HS-27A (cell line): ENCODE measurements at places on chromosomes 1 and 21.

- DNase-seq: no peak
These were observed 17.9 kb downstream of the GLIS1 start for GRCh38 chr1:53721088-53721487.

DNA sequence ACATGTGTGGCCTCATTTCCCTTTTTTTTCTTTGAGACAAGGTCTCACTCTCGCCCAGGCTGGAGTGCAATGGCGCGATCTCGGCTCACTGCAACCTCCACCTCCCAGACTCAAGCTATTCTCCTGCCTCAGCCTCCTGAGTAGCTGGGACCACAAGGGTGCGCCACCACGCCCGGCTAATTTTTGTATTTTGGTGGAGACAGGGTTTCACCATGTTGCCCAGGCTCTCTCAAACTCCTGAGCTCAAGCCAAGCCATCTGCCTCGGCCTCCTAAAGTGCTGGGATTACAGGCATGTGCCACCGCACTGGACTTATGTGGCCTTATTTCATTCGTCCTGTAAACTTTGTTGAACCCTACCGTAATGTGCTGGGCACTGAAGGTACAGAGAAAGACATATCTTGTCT lies 569 bp upstream of the WARS2 start:
- DNase-seq: no peak

GRCh38 chr1:7015022-7015421 lies 229.8 kb downstream of the CAMTA1 start:
- no peak for DNase-seq

- DNase-seq: no peak
These were observed 87.1 kb upstream of the ARHGEF16 start for GRCh38 chr1:3367376-3367775.

- no peak for DNase-seq
These were observed 2.6 kb downstream of the CHD1L start for GRCh38 chr1:147245129-147245528.

GRCh38 chr21:44686843-44687561 lies 5.0 kb upstream of the KRTAP12-1 start:
- DNase-seq: no peak

DNA sequence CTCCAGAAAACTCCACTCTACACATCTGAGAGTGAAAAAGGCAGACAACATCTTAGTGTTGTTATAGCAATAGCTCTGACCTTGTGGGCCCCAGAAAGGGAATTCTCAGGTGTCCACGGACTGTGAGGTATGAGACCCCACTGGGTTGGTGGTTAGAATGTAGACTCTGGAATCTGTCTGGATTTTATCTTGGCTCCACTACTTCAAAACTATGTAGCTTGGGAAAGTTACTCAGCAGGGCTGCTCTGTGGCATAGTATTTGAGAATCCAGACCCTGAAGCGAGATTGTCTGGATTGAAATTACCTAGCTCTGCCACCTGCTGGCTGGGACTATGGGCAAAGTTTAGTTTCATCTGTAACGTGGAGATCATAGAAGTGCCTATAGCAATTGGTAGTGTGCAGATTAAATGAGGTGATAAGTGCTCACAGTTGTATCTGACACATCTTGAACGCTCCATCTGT lies 25.8 kb downstream of the PRDM2 start:
- DNase-seq: no peak

GRCh38 chr1:197222025-197222685 lies 45.9 kb upstream of the CRB1 start:
- no peak for DNase-seq

- no peak for DNase-seq
These were observed 190.3 kb downstream of the C1orf94 start for GRCh38 chr1:34366875-34367624.

- DNase-seq: no peak
These were observed 32.4 kb downstream of the SESN2 start for GRCh38 chr1:28291711-28292110.

- no peak for DNase-seq
These were observed 189.7 kb downstream of the SEC16B start for GRCh38 chr1:177780096-177780700.

GRCh38 chr1:25615563-25616094 lies 962 bp upstream of the MAN1C1 start:
- DNase-seq: no peak

GRCh38 chr1:25641931-25642573 lies 25.5 kb downstream of the MAN1C1 start:
- no peak for DNase-seq

DNA sequence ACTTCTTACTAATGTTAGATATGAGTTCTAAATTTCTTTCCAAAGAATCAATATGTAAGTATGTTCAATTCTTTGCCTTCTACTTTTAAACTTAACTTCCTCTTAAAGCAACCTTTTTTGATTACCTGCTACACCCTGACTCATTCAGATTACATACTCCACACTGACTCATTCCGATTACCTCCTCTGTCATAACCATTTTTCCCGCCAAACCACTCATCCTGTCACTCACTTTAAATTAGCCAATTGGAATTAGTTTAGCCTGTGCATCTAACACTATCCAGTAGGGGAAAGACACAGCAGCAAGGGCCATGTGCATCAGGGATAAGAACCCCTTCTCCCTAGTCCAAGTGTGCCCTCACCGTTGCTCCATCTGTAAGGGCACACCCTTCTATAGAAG lies 815.5 kb downstream of the BRINP3 start:
- DNase-seq: no peak

DNA sequence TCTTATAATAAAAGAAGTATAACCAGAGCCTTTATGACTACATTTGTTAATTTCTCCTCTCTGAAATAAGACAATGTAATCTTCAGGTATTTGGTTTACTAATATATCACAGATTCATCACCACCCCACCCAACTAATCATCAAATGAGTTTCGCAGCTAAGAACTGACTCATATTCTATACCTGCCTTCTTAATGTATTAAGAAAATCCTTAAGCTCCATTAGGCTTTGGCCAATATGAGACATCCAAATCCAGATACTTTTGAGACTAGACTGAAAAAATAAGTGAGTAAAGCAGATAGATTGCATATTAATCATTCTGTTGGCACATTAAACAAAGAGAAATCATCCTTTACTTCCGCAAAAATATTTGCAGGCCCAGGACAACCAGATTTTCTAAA lies 18.7 kb upstream of the FMO2 start:
- DNase-seq: no peak

DNA sequence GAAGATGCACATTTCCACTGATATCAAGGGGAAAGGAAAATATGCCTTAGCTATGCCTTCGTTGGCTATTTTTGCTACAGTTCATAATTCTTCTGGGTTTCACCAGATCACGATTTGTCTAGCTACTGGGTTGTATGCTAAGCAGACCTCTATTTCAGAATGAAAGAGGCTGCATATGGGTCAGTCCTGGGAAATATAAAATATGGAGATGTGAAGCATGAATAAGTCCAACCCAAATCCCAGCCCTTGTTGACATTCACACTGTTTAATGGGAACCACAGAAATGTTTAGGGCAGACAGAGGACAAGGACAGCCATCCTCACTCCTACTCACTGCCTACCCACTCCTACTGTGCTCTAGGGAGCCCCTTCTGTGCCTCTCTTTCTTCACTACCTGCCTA lies 343.2 kb upstream of the CAMK1G start:
- no peak for DNase-seq

- DNase-seq: no peak
These were observed 162.7 kb downstream of the ZNF648 start for GRCh38 chr1:181898773-181899172.

- DNase-seq: no peak
These were observed 13.3 kb downstream of the ZBTB8OS start for GRCh38 chr1:32636914-32637645.

DNA sequence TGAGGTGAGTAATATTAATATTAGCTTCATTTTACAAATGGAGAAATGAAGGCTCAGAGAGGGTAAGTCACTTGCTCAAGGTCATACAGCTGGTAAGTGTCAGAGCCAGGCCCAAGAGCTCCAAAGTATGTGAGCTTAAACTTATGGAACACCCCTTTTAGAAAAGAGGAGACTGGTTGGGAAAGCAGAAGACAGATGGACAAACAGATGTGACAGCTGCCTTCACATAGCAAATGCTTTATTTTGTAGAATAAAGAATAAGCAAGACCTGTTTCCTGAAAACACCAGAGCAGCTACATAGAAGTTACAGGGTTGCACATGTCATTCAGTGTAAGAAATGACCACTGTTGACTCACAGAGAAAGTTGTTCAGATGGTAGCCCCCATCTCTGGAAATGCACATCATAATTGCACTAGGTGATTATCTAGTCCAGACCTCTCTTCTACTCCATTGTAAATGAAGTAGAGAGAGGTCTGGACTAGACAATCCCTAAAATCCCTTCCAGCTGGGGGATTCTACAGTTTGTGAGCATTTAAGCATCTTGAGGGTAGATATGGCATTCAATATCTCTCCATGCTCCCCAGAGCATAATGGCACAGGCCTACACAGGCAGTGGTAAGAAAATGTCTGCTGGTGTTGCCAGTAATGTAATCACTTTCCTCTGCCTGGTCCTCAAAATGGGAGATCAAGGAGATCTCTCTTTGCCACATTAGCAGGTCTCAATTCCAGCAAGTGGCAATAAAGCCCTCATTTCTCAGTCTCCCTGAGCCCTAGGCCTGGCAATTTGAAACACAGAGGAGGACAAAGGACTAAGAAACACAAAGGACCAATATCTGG lies 188.2 kb upstream of the FGGY start:
- no peak for DNase-seq

- no peak for DNase-seq
These were observed 359.1 kb downstream of the S1PR1 start for GRCh38 chr1:101595881-101596374.

DNA sequence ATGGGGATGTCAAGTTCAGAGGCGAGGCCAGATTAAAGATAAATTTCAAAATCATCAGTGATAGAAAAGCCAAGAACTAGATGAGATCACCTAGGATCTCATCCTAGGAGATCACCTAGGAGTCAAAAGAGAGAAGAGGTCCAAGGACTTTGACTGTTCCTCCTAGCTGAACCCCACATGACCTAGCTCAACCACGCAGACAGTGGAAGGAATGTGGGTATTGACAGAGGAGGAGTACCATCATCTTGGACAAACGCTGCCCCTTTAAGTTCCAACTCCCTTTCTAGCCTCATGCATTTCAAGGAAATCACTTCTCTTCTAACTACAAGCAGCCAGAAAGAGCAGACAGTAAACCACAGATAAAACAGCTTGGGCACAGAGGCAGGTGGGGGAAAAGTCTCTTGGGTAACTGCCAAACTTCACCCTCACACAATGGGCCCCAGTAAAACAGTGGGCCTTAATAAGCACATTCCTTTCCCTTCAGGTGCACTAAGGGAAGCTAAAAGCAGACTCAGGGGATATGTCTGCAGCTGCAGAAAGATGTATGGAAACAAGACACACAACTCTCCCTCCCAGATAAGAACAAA lies 12.5 kb upstream of the FAM76A start:
- no peak for DNase-seq

DNA sequence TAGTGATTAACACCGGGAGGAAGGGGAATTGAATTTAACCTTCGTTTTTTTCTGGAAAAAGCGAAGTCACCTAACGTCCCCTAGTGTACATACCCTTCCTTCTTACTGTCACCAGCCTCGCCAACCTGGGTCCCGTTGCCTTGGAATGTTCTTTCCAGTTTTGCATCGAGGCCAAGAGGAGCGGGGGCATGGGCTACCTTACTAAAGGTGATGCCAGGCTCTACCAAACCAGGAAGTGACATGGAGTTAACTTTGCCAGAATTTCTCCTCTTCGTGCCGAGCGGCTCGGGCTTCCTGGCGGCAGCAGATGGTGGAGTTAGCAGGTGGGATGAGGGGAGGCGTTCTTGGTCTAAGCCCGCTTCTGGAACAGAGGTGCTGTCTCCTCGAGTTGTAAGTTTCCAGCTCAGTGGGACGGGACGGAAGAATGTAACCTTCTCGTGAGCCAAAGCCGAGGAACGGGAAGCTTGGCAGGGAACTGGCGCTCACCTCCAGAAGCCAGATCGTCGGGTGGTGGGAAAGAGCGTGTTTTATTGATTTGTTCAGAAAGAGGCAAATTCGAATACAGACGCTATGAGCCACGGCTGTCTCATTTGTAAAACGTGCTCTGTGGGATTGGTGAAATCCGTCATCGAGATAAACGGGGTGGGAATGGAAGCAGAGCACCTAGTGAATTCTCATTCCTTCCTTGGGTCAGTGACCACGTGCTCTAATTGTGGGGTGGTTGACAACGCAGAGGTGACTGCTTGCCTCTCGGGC lies 486 bp downstream of the NIPAL3 start:
- no peak for DNase-seq

GRCh38 chr1:160859166-160859565 lies 3.5 kb downstream of the CD244 start:
- no peak for DNase-seq

DNA sequence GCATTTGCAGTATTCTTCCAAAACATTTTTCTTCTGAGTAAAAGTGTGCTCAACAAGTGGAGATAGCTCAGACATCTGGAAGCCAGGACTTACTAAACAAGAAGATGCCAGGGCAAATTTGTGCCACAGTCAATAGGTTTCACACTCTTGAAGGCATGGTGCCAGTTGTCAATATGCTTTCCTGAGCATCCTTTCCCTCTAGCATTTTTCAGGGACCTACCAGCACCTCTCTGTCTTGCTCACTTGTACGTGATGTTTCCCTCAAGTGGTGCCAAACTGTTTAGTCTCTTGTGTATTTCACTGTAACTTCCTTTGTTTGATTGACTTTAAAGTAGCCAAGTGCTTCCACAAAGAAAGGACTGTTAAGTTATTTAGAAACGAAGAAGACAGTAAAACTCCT lies 194.0 kb upstream of the SGIP1 start:
- no peak for DNase-seq

- DNase-seq: no peak
These were observed 5.2 kb upstream of the DMRTB1 start for GRCh38 chr1:53454019-53454418.

GRCh38 chr1:14706631-14707030 lies 108.1 kb downstream of the KAZN start:
- no peak for DNase-seq

DNA sequence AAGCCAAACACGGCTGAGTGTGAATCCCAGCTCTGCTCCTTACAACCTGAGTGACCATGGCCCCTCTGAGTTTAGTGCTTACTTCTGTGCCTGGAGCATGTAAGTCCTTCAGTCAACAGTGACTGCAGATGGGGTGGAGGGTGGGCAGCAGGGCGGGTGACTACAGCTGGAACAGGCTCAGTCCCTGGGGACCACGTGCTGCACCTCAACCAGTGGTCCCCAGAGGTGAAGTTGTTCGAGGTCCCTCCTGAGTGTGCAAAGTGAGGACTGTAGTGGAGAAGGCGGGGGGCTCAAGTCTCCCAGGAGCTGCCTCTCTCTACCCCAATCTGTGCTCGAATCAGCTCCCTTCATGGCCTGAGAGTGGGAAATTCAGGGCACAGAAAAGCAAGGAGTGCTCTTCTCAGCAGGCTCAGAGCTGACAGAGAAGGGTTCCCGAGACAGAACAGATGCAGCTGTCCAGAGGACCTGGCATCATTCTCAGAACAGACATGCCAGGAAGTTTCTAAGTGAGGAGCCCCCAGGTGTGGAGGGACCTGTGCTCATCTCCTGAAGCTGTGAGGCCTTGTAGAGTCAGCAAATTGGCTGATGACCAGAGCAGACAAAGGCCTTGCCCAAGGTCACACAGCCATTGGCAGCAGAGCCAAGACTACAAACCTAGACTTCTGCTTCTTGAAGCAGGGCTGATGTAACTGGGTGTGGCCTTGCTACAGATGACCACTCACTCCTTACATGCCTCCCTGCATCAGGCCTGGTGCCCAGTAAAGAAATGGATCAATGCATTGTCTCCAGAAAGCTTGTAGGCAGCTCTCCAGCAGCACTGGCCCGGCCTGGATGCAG lies 61.7 kb upstream of the EDN2 start:
- DNase-seq: no peak
